CD4-positive, alpha-beta T cell treated with Interleukin-1 beta for 1 hour (primary cell): ENCODE measurements at places on chromosomes 4 and X.

GRCh38 chrX:47143894-47144625 lies 442 bp downstream of the NDUFB11 start:
- DNase-seq = no peak

DNA sequence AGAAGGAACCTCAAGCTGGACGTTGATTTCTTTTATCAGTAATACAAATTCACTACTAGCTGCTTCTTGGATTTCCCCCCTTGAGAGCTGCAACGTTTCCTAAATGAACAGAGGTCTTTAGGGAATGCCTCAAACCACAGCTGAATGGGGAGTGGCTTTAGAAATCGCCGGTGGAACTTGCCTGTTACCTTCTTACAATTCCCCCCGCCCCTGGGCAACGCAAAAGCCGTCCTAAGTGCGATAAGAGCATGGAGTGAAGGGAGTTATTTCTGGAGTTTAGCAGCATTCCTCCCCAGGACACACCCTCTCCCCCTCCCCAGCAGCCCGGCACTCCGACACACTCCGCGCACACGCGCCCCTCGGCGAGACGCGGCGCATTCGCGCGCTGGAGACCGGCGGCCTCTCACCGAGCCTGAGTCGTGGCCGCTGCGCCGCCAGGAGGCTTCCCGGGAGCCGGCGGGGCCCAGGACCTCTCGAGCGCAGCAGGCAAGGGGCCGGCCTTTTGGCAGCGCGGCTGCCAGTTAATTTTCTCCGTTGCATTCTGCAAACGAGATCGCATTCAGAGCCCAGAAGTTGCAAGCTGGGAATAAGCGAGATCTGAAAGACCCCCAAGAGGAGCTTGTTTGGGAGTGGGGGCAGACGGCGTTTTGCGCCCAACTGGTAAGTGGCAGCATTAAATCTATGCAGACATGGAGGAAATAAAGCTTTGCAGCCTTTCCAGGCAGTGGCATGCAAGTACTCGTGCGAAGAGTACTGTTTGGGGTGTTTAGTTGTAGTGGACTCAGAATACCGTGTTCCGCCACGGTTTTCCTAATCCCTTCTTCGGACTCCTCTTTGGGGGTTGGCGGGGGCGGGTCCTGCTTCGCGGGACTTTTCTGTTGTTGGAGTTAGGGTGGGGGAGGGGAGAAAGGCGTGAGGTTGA lies 134.7 kb downstream of the PALLD start:
- DNase-seq = no peak

DNA sequence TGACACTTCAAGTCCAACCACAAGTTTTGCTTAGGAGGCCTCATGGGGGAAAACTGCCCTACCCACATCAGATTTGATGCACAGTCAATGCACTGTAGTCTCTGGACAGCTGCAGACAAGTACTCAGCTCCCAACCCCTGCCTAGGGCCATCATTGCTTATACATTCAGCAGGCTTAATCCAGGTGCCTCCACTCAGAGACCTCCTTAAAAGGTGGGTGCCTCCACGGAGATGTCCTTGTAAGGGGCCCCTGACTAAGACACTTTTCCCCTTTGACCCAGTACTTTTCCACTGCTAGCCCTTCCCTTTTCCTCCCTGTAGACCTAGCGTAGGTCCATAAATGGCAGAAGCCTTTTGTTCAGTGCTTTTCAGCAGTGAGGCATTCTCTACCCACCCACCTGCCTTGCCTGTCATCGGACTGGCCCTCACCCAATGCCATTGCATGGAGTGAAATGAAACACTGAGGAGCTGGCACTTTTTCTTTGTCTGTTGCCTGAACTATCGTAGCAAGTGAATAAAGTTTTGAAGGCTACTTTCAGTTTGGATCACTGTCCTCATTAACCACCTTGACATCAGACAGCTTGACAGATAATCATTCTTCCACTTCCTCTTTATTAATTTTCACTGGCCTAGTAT lies 23.8 kb upstream of the PLK4 start:
- DNase-seq = no peak

DNA sequence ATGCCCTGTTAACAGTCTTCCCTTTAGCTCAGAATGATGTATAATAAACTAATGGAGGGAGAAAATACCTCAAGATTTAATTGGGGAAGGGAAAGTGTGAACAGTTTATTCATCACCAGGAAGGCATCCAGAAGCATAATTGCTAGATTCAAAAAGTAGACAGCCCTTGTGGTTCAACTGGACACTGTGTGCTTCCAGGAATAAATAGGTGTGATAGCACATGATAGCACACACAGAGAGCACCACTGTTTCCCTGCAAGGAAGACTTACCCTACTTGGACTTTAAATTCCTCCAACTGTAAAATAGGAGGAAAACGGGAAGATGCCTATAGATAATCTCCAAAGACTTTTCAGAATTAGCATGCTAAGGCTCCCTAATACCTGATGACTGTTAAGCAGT lies 27.8 kb downstream of the SLC39A8 start:
- DNase-seq = no peak

DNA sequence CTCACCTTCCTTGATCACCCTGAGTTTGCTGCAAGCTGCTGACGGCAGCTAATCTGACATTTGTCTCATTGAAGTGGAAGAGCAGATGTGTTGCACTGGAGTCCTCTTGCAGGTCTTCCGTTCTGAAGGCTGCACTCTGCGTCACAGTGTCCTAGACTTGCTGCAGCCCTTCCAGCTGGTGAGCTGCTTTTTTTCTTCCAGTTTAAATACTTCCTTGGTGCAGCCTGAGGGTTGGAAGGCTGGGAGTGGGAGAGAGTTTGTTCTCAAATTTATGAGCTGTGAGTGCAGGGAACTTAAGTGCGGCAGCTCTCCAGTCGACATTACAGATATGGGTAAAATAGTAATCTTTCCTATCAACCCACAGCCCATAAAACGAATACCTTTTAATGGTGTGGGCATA lies 303.6 kb upstream of the FAT1 start:
- no peak for DNase-seq

DNA sequence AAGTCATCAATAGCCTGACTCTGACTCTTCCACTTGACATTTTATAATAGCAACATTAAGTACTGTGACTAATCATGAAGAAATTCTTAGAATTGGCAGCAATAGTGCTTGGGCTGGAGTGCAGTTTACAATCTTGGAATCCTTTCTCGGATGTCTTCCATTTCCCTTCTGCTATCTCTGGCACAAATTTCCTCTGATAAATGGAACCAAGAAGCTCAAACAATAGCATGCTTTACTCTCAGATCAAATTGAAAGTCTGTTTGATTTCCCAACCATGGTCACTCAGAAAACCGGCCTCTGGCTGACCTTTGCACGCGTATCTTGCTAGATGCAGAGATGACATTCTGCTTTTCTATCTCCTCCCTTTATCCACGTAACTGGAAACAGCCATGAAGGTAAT lies 99.0 kb upstream of the SPANXC start:
- no peak for DNase-seq

DNA sequence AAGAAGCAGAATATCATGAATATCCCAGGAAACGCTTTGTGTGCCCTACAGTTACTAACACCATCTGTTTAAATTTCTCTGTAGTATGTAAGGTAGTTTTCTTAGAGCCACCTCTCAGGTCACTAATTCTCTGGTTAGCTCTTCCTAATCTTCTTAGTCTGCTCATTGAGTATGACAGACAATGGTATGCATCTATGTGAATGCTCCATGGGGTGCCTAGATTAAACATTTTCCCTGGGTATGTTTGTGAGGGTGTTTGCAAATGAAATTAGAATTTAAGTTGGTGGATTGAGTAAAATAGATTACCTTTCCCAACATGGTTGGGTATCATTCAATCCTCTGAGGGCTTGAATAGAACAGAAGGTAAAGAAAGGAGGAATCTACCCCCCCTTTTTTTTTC lies 233.0 kb downstream of the PCDH18 start:
- DNase-seq = no peak

DNA sequence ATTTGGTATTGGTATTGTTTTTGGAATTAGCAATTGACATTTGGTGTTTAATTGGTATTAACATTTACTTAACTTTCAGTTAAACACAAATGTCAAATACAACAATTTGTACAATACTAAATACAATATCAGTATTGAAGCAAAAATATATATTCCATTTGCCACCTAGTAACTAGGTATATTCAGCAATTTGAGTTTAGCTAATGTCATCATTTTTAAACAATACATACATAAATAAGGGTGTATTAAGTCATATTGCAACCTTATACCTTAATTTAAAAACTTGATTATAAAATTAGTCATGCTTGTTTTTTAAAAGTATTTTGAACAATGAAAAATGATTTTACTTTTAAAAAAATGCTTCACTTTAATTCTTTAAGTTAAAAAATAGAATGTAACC lies 53.3 kb downstream of the FBXO8 start:
- no peak for DNase-seq

GRCh38 chr4:145912376-145912775 lies 26.2 kb downstream of the ZNF827 start:
- DNase-seq = no peak

DNA sequence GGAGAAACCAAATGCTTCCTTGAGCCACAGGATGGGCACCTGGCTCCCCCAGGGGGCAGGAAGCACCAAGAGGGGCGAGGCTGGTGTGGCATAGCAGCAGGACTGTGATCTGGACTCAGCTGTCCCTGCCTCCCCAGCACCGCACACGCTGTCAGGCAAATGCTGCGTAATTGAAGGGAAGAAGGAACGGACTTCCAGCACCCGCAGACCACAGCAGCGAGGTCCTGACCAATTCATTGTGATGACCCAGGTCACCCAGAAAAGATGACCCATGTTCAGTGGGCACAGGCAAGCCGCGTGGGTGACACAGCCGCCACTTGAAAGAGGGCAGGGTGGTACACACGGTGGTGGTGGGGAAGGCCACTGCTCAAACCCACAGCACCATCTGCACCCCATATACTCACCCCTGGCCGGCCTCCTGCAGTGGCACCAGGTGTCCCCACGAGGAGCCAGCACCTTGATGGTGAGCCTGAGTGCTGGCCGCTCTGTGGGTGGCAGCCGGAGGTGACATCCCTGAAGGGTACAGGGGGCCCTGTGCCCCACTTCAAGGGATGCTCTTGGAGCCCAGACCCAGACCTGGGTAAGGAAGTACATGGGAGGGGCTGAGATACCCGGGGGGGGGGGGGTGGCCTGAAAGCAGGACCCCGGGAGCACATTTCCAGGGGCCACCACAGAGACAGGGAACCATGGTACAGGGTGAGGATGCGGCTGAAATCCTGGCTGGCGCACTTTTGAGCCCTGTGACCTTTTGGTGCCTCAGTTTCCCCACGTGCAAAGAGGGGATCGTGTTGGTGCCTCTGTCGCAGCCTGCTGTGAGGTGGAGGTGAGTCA lies 11.5 kb downstream of the NAT8L start:
- DNase-seq = no peak

DNA sequence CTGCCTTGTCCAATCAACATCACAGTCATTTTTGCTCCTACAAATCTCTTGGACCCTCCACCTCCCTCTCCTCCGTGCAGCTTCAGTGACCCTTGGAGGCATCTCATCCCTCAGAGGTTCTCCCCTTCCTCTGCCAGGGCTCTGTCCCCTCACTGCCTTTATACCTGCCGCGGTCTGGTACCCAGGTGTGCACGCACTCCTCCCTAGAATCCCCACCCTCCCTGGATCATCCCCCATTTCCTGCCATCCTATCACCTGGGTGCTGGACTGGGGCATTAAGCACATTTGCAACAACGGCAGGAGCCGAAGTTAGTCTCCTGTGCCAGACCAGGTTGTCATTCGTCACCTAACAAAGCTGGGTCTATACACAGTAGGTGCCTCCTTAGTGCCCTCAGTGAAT lies 10.1 kb downstream of the TMEM271 start:
- DNase-seq = no peak

- no peak for DNase-seq
These were observed 393.4 kb upstream of the NDST3 start for GRCh38 chr4:117640836-117641235.

DNA sequence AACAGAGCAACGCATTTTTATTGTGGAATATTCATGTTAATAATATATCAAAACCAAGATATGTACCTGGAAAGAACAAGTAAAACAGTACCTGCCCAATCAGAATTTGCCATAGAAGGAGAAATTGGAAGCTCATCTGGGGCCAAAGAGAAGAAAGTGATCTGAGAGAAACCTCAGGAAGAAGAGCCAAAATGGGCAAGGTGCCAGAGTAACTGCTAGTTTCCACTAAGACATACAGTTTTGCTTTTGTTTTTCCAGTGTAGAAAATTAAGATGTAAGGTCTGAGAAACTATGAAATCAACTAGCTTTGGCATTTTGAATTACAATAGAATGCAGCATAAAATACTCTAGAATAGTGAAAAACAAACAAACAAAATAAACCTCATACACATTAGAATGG lies 2201.2 kb downstream of the ARAP2 start:
- DNase-seq = no peak

GRCh38 chr4:107951551-107951950 lies 20.2 kb downstream of the CYP2U1 start:
- DNase-seq = no peak

DNA sequence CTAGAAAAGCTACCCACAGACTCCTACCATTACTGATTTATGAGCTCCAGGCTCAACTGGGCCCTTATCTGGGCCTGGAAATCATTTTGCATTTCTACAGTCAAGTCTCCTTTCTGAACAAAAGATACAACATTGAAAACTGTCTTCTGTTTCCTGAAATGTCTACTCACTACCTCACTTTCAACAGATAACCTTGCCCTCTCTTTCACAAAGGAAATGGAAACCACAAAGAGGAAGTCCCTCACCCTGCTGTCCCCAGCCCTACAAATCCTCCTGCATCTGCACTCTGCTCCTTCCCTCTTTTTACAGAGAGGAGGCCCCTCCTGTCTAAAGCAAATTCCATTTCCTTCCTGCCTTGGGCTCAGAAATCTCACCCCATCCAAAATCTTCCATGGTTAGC lies 24.8 kb upstream of the CYBB start:
- DNase-seq = peak; percentile 31

- DNase-seq = no peak
These were observed 21.3 kb upstream of the SULT1B1 start for GRCh38 chr4:69781458-69782418.

DNA sequence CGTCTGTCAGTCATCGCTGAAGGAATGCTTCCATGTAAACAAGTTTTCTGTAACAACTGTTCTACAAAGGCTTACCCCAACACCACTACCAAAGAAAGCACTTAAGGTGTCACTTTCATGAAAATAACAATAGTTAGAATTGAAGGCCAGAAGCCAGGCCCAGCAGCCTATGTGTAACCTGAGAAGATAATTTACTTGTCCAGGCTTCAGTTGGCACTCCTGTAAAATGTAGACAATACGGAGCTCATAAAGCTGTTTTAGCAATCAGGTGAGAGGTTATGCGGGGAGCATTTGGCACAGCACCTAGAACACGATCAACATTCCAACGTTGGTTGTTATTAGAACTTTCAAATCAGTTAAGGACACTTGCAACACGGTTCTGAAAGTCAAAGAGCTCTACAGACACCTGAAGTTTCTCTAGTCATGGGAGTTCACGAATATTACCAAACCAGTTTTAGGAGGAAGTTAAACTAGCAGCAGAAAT lies 15.7 kb downstream of the ADGRA3 start:
- no peak for DNase-seq

DNA sequence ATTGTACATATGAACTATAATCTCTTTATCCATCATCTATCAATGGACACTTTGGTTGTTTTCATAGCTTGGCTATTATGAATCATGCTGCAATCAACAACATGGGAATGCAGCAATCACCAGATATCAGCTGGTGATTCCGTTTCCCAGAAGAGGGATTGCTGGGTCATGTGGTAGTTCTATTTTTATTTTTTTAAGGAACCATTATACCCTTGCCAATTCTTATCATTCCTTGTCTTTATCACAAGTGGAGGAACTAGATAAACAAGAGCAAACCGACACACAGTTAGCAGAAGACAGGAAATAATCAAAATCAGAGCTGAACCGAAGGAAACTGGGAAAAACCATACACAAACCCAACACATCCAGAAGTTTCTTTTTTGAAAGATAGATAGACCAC lies 14.5 kb upstream of the LNX1 start:
- no peak for DNase-seq

- DNase-seq = no peak
These were observed 105.2 kb downstream of the RNF150 start for GRCh38 chr4:141028024-141028529.
